ENCODE measurements at places on chromosomes 5 and 9. TPM values are rescaled to one million over a fixed set of nuclear protein-coding genes. Genes with fewer than 3 reads are reported as not detected.

The SLC6A7 gene
- not detected for total RNA-seq

The ADRB2 gene
- total RNA-seq = 1.5 TPM

The ZBED3 gene
- 0.71 TPM for total RNA-seq

The PCDHA4 gene
- total RNA-seq = not detected

The FSD1L gene
- total RNA-seq = 8.1 TPM

DNA sequence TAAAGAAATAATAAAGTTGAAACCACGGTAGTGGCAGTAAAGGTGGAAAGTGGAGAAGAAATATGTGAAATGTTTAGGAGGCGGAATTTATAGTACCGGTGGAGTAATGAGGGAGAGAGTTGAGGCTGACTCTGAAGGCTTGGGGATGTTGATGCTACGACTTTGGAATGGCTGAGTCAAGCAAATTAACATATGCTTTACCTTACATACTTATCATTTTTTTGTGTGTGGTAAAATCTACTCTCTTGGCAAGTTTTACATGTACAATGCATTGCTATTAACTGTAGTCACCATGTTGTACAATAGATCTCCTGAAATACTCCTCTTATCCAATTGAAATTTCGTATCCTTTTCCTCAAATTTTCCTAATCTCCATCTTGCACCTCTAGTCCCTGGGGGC is 179.0 kb downstream of the TAF11L14 start:
- no peak for DNase-seq
- no peaks in the 10 kb centered on the region for H3K27me3 ChIP-seq
- H3K4me3 ChIP-seq = no peak overlapping the region
- no peaks in the 10 kb centered on the region for H3K4me1 ChIP-seq
- no peak overlapping the region for H3K27ac ChIP-seq

DNA sequence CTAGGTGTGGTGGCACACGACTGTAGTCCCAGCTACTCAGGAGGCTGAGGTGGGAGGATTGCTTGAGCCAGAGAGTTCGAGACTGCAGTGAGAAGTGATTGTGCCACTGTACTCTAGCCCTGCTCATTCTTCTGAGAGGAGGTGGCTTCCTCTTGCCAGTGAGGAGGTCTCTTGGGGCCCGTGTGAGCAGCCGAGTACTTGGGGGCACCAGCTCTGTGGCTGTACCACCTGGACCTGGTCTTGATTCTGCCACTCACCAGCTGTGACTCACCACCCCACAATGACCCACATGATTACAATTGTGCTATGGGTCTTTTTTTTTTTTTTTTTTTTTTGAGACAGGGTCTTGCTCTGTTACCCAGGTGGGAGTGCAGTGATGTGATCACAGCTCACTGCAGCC is 18.0 kb upstream of the CRB2 start:
- no peaks in the 10 kb centered on the region for H3K36me3 ChIP-seq
- H3K27ac ChIP-seq = no peak overlapping the region
- no peak for DNase-seq
- no peak overlapping the region for H3K4me3 ChIP-seq
- peaks cover 32% of the 10 kb centered on the region for H3K4me1 ChIP-seq
- H3K27me3 ChIP-seq = no peaks in the 10 kb centered on the region

GRCh38 chr9:124457079-124457886 is 7.0 kb downstream of the ADGRD2 start:
- H3K4me3 ChIP-seq = no peak overlapping the region
- no peak for DNase-seq
- peaks cover 7% of the 10 kb centered on the region for H3K27me3 ChIP-seq
- H3K4me1 ChIP-seq = no peaks in the 10 kb centered on the region
- H3K27ac ChIP-seq = no peak overlapping the region

DNA sequence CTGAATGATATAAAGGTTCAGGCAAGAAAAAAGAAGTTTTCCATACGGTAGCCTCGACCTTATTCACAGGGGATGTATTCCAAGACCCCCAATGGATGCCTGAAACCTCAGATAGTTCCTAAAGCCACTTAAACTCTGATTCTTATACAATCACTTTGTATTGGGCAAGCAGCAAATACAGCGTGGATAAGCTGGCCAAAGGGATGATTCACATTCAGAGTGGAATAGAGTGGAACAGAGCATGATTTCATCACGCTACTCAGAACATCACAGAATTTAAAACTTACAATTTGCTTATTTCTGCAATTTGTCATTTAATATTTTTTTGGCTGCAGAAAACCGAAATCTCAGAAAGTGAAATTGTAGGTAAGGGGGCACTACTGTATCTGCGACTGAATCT is 40.5 kb upstream of the CDH18 start:
- H3K27ac ChIP-seq = no peak overlapping the region
- H3K4me1 ChIP-seq = no peaks in the 10 kb centered on the region
- DNase-seq = no peak
- H3K4me3 ChIP-seq = no peak overlapping the region
- no peaks in the 10 kb centered on the region for H3K27me3 ChIP-seq

GRCh38 chr5:128669803-128670202 is 131.8 kb upstream of the FBN2 start:
- H3K4me3 ChIP-seq = no peak overlapping the region
- no peak overlapping the region for H3K27ac ChIP-seq
- no peaks in the 10 kb centered on the region for H3K4me1 ChIP-seq
- peaks cover 2% of the 10 kb centered on the region for H3K27me3 ChIP-seq

DNA sequence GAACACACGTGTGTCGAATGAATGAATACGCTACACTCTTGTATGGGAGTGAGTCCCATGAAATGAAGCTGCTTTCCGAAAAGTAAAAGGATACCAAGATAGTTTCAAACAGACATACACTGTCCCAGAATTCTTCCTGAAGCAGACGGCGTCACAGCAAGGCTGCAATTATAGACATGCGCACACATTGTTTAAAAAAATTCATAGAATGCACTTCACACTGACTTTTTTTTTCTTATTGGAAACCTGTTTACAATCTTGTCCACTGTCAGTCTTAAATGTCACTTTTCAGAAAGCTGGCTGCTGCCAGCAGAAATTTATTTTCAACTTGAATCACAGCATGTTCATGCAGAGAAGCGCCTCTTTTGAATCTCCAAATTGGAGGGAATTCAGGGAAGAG is 124.8 kb downstream of the CRB2 start:
- H3K36me3 ChIP-seq = no peaks in the 10 kb centered on the region
- H3K4me1 ChIP-seq = no peaks in the 10 kb centered on the region
- H3K27me3 ChIP-seq = no peaks in the 10 kb centered on the region
- no peak overlapping the region for H3K27ac ChIP-seq
- H3K4me3 ChIP-seq = no peak overlapping the region
- DNase-seq = no peak
